ENCODE measurements at places on chromosomes 7 and 10.

- no peak for DNase-seq
Observed at GRCh38 chr10:53808677-53809372, 992.2 kb downstream of the PCDH15 start.

GRCh38 chr10:48789486-48790456 is 105.1 kb downstream of the WDFY4 start:
- DNase-seq = no peak

- DNase-seq = peak; percentile 40
Observed at GRCh38 chr10:32413513-32413912, 32.4 kb upstream of the CCDC7 start.

DNA sequence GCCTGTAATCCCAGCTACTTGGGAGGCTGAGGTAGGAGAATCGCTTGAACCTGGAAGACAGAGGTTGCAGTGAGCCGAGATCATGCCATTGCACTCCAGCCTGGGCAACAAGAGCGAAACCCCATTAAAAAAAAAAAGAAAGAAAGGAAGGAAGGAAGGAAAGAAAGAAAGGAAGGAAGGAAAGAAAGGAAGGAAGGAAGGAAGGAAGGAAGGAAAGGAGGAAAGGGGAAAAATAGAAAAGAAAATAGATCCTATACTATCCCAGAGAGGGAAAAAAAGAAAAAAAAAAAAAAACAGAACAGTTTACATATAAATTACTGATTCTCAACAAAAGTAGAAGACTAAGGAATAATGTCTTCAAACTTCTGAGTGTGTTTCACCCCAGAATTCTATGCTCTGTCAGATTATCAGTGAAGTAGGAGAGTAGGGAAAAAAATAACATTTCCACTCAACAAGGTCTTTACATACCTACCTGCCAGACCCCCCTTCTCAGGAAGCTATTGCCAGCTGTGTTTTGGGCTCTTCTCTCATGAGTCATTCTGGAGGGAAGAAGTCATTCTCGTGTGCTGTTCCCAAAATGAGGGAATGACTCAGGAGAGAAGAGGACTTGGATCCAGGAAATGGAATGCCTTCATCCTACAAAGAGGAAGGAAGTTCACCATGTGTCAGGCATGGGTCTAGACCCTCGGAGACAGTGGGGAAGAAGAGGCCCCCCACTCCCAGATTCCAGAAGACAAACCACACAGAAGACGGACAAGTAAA is 20.9 kb downstream of the RGS10 start:
- no peak for DNase-seq

- no peak for DNase-seq
Observed at GRCh38 chr7:72249106-72249505, 163.0 kb downstream of the CALN1 start.

DNA sequence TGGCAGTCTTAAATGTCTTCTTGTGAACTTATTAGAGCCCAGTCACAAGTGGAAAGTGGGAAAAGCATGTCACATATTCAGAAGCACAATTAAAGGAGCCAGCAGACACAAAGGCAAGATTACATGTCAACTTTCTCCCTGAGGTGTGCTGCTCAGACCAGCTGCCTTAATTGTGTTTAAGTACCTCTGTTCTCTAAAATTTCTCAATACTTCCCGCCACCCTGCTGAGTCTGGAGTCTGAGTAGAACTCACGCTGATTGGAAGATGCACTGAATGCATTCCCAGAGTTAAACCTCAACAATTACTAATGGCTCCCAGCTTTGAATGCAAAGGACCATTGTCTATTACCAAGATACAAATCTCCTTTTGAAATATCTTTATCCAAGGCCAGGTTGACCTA is 166.4 kb upstream of the COBL start:
- no peak for DNase-seq

DNA sequence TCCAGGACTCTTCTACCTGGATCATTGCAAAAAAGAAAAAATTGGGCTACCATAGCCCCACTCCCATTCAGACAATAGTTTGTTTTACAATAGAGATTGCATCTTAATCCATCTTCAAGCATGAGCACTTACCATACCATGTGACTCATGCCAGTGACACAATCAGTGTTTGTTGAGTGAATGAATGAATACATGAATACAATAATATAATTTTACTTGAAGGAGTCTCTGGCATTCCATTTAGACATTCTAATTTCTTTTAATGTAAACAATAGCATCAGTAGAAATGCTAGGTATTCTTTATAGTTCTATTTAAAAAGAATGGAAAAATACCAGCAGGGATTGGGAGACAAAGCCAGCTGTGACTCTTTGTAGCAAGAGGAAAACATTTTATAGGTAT is 141.6 kb upstream of the AKR1E2 start:
- DNase-seq = no peak

- DNase-seq = no peak
Observed at GRCh38 chr10:114246679-114247305, 7.7 kb downstream of the VWA2 start.

DNA sequence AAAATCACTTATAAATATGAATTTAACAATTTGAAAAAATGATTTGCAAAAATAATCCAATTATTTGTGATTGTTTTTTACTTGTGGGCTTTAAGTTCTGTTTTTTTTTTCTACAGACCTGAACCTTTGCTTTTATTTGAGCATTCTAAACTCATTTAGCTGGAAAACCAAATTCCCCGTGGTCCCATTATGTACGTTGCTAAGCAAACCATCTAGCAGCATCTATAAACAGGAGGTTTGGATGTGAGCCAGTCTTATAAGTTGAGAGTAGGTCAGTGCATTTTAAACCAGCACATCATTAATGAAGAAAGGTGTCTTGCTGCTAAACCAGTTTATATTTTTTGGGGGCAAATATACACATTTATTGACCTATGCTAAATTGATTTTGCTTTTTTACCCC is 77.3 kb downstream of the LRRN3 start:
- DNase-seq = no peak

DNA sequence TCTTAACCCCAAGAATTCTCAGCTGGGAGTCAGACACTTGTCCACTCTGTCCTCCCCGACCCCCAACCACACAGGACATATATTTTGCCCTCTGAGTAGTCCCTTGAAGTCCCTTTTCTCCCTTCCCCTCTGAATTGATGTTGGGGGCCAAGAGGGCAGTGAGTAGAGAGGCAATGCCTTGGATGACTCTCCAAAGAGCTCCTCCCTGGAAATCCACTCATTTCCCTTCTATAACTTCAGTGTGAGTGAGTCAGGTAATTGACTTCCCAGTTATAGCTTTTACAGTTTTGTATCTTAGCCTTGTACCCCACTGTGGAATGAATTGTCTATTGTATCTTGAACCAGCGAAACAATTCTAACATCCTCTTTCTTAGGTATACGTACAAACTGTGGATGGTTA is 9.2 kb upstream of the ODAD2 start:
- no peak for DNase-seq

- no peak for DNase-seq
Observed at GRCh38 chr10:96333101-96333500, 25.7 kb downstream of the OPALIN start.

GRCh38 chr10:18079665-18080295 is 60.4 kb upstream of the CACNB2 start:
- DNase-seq = no peak

- no peak for DNase-seq
Observed at GRCh38 chr7:41708581-41709358, 5.9 kb upstream of the INHBA start.

- DNase-seq = no peak
Observed at GRCh38 chr10:130341356-130341755, 205.2 kb downstream of the GLRX3 start.

GRCh38 chr10:29811751-29812427 is 177.1 kb upstream of the SVIL start:
- DNase-seq = no peak

DNA sequence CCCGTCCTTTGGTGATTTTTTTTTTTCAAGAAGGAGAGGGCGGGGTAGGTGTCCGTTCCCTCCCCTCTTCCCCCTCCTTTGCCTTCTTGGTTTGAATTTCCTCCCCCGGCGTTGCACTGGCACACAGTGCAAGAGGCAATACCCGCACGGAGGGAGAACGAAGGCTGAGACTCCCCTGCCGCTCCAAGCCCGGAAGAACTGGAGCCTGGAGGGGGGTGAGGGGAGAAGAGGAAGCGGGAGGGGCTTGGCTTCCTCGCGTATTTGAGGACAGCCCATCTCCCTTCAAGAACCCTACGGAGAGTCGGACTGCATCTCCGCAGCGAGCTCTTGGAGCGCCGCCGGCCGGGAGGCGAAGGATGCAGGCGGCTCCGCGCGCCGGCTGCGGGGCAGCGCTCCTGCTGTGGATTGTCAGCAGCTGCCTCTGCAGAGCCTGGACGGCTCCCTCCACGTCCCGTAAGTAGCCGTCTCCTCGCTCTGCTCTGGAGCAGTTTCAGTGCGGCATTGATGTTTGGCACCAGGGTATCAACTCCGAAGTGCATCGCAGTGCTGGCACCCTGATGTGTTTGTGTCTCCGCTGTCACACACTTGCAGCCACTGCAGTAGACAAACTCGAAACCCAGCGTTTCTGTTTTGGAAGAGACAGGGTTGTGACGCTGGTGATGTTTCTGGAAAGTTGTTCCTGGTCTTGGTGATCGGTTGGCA is at the start of gene CNTNAP2:
CNTNAP2 (plus strand) TSS at position 281 of the 702 bp plus-strand sequence; CDS start at position 357, 76 bp downstream.
- no peak for DNase-seq

GRCh38 chr7:153392726-153393125 is 633.2 kb downstream of the ACTR3B start:
- DNase-seq = no peak

GRCh38 chr7:40175725-40176510 is 41.1 kb downstream of the SUGCT start:
- no peak for DNase-seq

DNA sequence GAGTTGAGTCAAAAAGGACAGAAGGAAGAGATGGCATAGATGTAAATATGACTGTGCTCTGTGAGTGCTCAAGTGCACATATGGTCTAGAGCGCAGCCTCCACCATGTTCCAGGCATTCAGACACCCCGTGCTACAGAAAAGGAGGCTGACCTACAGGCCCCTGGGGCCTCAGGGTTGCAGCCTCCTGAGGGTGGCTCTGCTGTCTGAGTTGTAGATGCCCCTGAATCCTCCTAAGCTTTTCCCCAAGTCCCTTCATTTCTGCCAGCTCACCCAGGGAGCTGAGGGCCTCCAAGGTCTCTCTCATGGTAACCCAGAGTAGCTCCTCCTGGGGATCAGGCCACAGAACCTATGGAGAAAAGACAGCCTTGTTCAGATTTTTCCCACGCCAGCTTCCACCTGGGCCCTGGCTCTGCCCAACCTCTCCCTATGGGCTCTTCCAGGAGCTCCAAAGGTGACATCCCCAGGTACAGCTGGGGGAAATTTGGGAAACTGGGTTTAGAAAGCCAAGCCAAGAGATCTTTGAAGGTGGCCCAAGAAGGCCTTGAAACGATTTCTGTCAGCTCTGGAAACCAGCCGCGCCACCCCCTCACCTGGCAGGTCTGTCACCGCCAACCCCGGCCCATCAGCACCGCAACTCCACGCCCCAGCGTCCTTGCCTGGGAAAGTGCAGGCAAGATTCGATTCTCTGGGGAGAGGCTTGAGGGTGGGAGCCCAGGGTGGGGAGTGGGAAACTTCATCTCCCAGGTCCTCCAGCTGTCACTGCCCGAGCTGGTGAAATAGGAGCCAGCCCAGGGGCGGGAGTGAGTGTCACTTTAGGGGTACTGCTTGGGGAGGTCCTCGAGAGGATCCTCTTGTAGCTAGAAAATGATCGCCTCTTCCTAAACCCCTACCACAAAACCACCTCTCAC is 2.4 kb downstream of the ZNF467 start:
- DNase-seq = no peak

DNA sequence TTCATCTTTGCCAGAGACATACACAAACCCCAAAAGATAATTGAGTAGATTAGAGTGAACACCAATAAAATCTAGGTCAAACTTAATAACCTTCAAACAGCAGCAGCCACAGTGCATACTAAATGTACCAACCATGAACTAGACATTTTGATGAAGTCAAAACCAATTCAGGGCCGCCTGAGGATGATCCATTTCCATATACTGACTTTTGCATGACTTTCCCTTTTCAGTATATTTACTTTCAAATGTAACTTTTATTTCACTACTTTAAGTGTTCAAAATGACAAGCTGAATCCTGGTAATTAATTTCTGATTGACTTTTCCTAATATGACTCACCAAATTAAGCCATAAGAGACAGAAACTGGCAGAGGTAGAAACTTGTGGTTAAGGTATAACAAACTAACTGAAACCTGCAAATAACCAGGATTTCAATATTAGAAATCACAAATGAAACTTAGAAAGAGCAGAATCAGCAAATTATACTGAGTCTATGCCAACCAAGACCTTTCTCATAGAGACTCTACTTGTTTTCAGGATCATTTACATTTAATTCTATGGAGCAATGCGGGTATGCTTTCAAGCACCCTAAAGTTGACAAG is 171.9 kb upstream of the LRRN3 start:
- no peak for DNase-seq

GRCh38 chr7:47035522-47035921 is 546.4 kb downstream of the TNS3 start:
- no peak for DNase-seq

DNA sequence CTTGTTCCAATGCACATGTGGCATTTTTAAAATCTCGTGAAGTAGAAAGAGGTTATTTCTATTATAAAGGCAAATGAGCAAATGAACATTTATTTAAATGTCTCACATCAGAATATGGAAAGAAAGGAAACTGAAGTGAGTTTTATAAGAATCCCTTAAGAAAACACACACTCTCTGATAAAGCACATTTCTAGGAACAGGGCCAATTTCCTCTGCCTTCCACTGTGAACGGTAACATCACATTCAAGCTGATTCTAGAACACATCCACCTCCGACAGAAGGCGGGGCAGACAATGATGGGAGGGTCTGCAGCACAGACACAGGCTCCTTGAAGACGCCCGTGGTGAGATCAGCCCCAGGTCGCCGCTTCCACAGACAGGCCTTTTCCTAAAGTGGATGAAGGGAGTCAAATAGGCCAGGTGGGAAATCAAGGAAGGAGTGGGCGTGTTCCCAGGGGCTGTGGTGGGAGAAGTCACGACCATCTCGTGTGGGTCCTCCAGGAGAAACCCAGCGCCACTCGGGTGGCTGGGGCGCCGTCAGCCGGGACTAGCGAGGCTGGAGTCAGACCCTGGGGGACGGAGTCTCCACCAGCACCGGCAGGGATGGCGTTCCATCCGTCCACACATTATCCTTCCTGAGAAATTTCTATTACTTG is 31.1 kb downstream of the PITRM1 start:
- DNase-seq = no peak

GRCh38 chr7:102953406-102953805 is 40.6 kb downstream of the LRRC17 start:
- DNase-seq = no peak

DNA sequence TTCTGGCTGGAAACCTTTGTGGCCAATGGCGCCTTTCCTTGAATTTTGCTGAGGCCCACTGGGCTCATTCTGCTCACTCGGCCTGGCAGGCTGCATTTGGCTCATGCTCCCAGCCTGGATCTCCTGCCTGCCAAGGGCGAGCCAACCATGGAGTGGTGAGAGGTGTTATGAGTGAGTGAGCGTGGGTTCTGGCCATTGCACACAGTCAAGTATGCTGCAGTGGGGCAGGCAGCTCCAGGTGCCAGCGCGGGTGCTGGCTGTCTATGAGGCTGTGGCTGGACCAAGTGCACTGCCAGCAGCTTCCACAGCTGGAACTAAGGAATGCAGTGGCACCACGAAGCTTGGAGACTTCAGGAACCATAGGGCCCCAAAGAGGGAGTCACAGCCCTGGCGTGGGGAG is 42.2 kb upstream of the TUBB8 start:
- no peak for DNase-seq

- DNase-seq = no peak
Observed at GRCh38 chr7:109549471-109550193, 980.0 kb downstream of the DNAJB9 start.

- DNase-seq = no peak
Observed at GRCh38 chr7:109641445-109641844, 1071.8 kb downstream of the DNAJB9 start.

- DNase-seq = no peak
Observed at GRCh38 chr7:90396420-90396819, 6.8 kb upstream of the CLDN12 start.

All from stimulated activated CD4-positive, alpha-beta T cell treated with anti-CD3 and anti-CD28 coated beads, Interleukin-4, amount 100 ng/mL, for 4 hours (primary cell).